ENCODE measurements at places on chromosomes 3 and 15. TPM values are rescaled to one million over a fixed set of nuclear protein-coding genes. Genes with fewer than 3 reads are reported as not detected.

GADL1 gene
- not detected for total RNA-seq

PLXNA1 gene
- 17.8 TPM for total RNA-seq

- DNase-seq, result no peak
Measured at GRCh38 chr3:101532783-101533602, 20.0 kb upstream of the SENP7 start.

GRCh38 chr3:16302082-16302631 is 37.1 kb downstream of the OXNAD1 start:
- no peak for DNase-seq
